Fibroblast of upper back skin (primary cell): ENCODE measurements at places on chromosomes 13 and 19.

DNA sequence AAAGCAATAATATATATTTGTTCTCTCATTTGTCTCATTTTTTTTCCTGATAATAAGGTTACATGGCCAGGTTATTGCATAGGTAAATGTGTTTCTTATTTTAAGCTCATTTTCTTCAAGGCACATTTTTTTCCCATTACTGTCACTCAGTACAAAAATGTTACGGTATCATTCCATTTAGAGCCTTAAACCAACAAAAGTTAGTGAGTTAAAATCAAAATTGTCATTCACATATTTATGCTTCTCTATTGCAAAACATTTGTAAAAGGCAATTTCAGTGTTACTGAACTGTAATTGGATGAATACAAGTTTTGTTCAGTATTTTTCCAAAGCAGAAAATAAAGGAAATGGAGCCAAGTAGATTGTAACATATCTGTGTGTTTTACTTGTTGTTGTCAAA lies 117.6 kb upstream of the MAB21L1 start:
- DNase-seq = peak; percentile 16

DNA sequence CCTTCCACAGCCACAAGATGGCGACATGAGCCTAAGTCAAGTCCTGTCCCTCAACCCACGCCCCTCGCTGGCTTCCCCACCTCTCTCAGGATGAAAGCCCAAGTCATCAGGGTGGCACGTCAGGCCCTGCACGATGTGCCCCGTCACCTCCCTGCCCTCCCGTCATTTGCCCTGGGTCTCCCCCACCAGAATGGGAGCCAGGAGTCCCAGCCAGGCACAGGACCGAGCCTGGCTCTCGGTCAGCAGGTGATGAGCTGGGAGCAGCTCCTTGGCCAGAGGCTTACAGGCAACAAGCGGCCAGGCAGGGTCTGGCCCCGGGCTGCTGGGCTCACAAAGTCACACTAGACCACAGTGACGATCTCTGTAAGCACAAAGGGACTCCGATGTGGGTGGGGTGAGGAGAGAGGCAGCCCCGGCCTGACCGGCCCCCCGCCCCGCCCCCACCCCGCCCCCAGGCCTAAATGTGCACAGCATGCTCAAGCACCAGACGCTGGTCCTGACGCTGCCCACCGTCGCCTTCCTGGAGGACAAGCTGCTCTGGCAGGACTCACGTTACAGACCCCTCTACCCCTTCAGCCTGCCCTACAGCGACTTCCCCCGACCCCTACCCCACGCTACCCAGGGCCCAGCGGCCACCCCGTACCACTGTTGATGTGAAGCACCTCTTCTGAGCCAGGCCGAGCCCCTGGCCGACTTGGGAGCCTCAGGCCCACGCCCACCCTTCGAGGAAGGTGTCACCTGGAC lies 7.3 kb downstream of the MRPL4 start:
- peak; percentile 78 for DNase-seq

DNA sequence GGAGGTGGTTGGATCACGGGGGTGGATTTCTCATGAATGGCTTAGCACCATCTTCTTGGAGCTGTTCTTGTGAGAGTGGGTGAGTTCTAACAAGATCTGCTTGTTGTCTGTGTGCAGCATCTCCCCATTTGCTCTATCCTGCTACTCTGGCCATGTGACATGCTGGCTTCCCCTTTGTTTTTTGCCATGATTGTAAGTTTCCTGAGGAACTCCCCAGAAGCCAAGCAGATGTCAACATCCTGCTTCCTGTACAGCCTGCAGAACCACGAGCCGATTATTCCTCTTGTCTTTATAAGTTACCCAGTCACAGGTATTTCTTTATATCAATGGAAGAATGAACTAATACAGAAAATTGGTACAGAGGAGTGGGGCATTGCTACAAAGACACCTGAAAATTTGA lies 2.3 kb upstream of the SIGLEC12 start:
- no peak for DNase-seq

- no peak for DNase-seq
Measured at GRCh38 chr13:27791146-27791900, 960 bp upstream of the GSX1 start.

DNA sequence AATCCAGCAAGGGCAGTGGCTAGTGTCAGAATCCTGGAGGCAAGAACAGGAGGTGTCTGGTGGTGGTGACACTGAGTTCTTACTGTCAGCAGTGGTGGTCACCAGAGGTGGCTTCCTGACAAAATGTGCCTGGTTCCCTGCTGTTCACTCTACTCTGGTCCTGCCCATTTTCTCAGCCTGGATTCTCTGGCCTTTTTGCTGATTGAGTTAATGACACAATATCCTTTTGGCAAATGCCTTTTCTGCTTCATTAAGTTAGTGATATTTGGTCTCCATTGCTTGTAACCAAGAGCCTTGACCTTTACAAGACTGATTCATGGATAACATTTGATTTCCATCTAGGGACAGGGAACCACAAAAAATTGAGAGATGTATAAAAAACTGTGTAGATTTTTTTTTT lies 51.1 kb downstream of the RFC3 start:
- no peak for DNase-seq

- no peak for DNase-seq
Measured at GRCh38 chr13:98175823-98176222, 1.2 kb downstream of the RNF113B start.
